ENCODE measurements at places on chromosomes 7 and 10.
A peak's percentile ranks its signal among the peaks of the same experiment; 100 is the strongest.

DNA sequence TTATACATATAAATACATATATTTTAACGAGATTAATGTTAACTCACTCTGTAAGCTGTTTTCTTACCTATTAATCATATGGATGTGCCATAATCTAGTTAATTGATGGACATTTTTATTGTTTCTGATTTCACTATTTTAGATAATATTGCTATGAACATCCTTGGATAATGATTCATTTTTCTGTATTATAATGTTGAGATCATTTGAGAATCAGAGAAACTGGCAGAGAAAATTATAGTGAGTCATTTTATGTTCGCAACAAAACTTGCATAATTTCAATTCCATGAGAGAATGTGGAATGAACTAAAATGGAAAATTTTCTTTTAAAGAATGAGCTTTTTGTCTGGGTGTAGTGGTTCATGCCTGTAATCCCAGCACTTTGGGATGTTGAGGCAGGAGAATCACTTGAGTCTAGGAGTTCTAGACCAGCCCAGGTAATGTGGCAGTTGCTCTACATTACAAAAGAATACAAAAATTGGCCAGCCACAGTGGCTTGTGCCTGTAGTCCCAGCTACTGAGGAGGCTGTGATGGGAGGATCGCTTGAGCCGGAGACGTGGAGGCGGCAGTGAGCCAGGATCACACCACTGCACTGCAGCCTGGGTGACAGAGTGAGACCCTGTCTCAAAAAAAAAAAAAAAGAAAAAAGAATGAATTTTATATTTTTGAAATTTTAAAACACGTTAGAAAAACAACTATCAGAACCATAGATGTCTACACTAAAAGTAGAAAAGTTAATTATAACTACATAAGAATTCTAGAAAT lies 40.5 kb downstream of the PAPSS2 start:
- DNase-seq, result no peak

DNA sequence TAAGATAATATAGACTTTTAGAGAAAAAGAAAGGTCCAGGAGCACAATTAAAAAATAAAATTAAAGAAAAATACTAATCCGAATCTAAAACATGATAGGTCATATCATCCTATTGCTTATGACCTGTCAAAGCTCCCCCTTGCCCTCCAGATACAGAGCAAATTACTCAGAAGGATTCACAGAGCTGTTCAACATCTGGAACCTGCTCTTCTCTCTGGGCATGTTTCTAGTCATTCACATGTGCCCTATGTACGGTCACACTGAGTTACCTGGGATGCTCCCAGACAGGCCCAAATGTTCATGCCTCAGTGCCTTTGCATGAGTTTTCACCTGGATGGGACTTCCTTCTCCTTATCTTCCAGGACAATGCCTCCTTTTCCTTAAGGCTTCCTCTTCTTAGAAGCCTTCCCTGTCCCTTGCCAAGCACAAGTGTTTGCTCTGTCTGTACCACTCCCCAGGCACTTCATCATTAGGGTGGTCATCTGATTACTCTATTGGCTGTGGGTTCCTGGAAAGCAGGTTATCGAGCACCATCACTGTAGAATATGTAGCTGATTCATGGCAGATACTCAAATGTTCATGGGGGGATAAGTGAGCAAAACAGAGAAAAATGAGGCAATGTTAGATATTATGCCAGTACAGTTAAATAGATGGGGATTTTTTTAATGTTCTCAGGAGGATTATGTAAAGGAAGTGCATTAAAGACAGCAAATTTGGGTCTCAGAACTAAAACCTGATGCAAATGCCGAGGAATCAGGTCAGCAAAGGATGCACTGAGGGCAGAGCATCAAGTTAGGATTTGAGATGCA lies 12.0 kb upstream of the AOAH start:
- DNase-seq, result no peak

DNA sequence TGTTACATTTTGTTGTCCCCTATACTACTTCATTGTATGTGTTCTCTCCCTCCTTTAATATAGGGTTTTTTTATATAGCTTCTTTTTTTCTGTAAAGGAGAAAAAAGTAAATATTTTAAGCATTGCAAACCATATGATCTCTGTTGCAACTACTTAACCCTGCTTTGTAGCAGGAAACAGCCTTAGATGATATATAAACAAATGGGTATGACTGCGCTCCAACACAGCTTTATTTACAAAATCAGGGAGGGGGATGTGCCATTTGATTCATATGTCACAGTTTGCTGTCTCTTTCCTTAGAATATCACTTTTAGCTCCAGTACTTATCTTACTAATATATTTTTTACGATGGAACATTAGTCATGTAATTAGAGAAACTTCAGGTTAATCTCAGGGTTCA lies 155.2 kb upstream of the GNAI1 start:
- DNase-seq, result no peak

DNA sequence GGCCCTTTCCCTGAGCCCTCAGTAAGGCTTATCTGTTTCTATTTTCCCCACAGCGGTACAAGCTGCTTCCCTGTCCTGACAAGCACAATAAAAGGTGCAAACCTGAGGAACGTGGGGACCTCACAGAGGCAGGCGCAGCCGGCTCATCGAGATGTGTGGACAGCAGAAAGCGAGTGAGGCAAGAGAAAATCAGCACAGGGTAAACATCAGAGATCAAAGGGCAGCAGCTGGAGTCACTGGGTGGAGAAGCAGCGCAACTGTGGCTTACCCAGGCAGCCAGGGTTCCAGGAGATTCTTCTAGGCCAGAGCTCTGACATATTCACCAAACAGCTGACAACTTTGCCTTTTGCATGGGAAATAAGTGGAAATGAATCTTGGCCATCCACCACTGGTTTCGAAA lies 212.6 kb downstream of the WDR11 start:
- DNase-seq, result no peak

DNA sequence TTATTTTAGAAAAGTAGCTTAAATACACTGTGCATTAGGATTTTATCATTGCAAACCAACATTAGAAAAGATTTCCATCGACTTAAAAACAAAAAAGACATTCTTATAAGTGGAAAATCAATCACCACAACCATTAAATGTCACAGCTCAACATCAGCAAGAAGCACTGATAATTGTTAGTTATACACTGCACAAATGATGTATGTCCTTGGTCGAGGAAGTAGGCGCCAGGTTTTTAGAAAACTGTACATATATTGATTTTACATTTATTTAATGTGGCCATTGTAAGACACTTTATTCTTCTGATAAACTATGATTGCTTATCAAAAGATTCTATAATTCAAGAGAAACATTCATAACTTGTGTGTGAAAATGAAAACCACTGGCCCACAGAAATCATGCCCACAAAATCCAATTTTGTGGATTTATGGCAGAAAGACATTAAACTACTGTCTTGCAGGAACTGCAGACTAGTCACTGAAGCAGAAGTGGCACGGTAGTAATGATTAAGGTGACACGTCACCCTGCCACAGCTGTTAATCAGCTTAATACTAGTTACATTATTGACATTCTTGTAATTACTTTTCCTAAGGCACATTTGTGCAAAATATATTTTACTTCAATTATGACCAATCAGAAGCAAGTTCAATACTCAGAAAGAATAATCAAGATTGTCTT lies 79.4 kb downstream of the VPS41 start:
- no peak for DNase-seq

DNA sequence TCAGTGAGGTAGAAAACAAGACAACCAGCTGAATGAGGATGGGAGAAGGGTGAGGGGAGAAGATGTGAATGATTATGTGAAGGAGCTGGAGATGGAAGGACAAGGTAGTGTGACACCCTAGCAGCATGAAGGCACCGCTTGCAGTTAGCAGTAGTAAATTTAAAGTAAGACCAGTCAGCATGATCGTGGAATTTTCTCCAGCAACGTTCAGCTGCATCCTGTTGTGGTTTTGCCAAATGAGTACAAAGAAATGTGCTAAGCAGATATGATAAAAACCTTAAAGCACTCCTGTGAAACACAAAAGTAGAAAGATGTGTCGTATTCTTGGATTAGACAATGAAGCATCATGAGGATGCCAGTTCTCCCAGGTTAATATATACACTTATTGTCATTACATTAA lies 34.1 kb upstream of the IFRD1 start:
- no peak for DNase-seq

DNA sequence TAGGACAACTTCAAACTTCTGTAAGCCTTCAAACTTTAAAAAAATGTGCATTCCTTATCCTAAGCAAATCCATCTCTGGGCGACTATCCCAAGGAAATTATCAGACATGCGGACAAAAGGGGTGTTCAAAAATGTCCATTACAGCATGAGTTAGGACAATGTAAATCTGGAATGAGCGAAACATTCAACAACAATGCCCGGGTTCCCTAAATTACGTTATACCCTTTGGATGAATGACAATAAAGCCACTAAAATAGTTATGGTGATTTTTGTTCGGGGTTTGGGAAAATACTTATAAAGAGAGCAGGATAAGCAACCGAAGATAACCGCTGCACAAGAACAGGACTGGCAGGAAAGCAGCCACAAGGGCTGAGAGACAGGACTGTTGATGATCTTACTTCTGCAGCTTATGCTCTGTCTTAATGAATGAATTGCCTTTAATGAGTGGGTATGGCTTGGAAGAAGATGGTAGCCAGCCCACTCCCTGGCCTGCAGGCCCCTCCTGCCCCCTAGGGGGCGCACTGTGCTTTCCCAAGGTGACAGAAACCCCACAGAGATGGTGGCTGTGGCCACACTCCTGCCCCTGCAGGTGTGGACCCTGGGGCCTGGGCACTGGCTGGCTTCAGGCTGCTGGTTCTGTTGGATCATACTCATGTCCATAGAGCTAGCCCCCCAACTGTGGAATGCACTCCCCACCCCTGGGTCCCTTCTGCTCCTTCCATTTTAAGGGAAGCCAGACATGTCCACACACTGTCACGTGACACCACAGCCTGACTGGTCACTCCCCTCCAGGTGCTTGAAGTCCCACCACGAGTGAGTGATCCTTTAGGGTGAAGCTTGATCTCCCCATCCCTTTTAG lies 45.0 kb downstream of the ZCCHC24 start:
- DNase-seq, result peak; percentile 39

DNA sequence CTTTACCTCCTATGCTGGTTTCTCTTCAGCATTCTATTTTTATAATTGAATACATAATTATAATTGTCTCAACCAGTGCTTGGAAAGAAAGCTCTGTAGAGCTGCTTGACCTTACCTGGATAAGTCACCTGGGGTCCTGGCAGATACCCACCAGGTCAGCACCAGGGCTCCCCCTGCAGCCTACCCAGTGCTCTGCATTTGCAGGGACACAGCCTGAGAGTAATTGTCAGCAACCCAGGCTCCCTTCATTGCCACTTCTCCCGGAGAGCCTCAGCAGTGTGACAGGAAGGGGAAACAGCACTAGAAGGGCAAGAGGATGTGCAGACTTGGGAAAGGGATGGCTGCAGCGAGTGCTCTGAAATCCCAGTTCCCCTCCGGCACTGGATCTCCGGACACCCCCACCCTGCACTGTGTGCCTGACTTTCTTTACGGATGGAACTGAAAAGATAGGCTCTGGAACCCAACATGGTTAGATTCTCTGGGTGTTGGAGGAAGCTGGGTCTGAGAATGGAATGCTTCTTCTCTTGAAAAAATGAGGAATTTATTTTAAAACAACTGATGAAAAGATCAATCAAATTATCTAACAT lies 11.4 kb upstream of the PAX4 start:
- DNase-seq, result peak; percentile 32

GRCh38 chr7:130442601-130443000 lies 1.8 kb upstream of the CEP41 start:
- DNase-seq, result no peak

GRCh38 chr10:18350340-18350739 lies 210.1 kb downstream of the CACNB2 start:
- DNase-seq, result no peak

GRCh38 chr10:119209035-119209735 lies 1.8 kb downstream of the GRK5 start:
- DNase-seq, result peak; percentile 66

DNA sequence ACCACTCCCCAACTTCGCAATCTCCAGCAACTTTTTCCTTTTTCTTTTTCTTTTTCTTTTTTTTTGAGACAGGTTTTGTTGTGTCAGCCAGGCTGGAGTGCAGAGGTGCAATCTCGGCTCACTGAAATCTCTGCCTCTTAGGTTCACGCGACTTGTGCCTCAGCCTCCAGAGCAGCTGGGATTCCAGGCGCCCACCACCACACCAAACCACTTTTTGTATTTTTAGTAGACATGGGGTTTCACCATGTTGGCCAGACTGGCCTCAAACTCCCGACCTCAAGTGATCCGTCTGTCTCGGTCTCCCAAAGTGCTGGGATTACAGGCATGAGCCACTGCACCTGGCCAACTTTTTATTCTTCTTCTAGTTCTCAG lies 55.0 kb downstream of the KIAA1549 start:
- DNase-seq, result no peak

DNA sequence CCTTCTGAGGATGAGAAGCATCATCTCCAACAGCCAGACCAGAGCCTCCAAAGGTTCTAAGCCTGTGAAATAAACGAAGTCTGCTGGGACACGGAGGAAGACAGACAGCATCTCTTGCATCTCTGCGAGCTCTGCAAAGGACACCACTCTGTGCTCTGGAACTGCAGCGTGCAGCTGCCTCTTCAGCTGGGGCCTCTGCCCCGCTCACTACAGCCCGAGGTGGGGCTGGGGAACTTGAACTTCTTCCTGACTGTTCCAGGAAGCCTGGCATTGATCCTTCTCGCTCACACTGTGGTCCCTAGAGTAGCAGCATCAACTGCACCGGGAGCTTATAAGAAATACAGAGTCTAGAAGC lies 163.3 kb downstream of the USP6NL start:
- DNase-seq, result no peak

GRCh38 chr7:123057911-123058310 lies 62.4 kb upstream of the TAS2R16 start:
- no peak for DNase-seq

DNA sequence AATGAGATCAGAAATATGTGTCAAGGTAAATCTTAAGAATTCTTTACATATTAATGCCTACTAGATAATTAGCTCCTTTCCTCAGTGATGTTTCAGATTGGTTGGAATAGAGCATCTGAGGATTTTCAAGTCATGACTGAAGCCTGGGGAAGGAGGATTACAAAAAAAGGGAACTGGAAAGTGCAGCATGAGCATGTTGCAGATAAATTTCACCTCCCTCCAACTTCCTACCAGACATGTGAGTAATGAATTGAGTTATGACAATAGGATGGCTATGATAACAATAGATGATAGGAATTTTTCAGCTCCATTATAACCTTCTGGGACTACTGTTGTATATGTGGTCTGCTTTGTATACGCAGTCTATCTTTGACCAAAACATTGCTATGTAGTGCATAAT lies 104.2 kb upstream of the RAB18 start:
- DNase-seq, result no peak

GRCh38 chr10:12564173-12564572 lies 214.8 kb downstream of the CAMK1D start:
- no peak for DNase-seq

DNA sequence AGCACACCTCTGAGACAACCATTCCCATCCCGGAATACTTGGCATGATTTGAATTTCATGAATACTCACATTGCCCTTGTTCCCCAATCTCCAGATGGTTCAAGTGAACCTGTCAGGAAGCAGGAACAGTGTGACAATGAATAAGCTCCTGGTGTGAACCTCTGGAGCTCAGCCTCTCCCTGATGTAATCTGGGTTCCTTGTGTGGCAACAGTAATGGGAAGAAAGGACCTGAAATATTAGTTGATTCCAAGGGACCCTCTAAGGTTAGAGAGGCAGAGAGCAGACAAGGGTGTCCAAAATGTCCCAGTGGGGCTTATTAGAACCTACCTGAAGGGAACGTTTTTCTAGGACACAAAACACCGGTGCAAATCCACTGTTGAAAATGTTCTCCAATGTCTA lies 8.5 kb downstream of the OR2A7 start:
- no peak for DNase-seq

- no peak for DNase-seq
These were observed 135.0 kb downstream of the SEMA3C start for GRCh38 chr7:80783678-80784327.

- no peak for DNase-seq
These were observed 93.5 kb downstream of the SND1 start for GRCh38 chr7:127745445-127745844.
